ENCODE measurements at places on chromosomes 11 and 22. TPM values are rescaled to one million over a fixed set of nuclear protein-coding genes. Genes with fewer than 3 reads are reported as not detected.
A peak's percentile ranks its signal among the peaks of the same experiment; 100 is the strongest.

DNA sequence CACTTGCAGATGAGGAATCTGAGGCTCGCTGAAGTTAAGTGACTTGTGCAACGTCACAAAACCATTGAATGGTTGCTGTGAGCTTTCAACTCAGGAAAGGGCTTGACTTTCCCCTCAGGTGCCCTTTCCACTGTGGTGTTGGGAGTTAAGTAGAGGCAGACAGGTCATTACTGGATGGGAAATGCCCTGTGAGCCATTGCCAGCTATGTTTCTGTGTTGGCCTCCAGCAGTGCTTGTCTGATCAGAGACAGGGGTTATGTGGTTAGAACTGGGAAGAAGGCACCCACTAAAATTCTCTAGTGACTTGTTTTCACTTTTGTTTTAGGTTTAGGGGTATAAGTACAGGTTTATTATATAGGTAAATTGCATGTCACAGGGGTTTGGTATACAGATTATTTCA lies 96.6 kb downstream of the FDX1 start:
- no peak for DNase-seq

- DNase-seq, result no peak
These were observed 25.0 kb downstream of the CASP12 start for GRCh38 chr11:104873252-104873651.

DNA sequence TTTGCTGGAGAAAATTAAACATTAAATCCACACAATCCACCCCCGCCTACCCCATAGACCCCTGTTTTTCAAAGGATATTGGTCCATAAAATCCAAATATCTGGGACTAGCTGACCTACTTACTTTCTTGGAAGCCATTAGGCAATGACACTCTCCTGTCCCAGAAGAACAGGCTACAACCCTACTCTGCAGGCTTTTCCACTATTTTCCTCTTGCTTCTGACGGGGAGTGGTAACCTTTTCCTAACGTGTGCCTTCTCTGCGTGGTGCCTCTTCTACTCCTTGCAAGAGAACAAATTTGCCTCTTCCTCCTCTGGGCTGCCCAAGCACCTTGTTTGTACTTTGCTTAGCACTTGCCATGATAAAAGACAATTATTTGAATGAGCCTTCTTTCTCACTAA lies 51.6 kb downstream of the UBASH3B start:
- DNase-seq, result no peak

- DNase-seq, result no peak
These were observed 267.2 kb downstream of the DCDC1 start for GRCh38 chr11:31102316-31102715.

- DNase-seq, result no peak
These were observed 86.8 kb downstream of the PTPRJ start for GRCh38 chr11:48066881-48067800.

GRCh38 chr22:43848366-43849171 lies 13.7 kb downstream of the SULT4A1 start:
- DNase-seq, result no peak

DNA sequence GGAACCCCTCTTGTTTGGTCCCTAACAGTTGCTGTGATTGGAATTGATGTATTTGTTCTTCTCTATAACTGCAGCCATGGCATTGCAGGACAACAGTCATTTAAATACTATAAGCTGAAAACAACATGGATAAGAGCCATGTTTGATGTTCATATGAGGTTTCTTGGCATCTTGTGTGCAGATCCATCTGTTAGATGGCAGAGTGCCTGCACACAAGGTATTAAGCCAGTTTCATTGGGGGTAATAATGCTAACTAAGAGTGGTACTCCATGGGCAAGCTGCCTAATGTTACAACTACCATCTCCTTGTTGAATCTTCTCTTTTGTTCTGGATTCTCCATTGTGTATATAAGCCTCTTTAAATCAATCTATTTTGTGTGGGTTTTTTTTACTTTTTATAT lies 206.0 kb upstream of the CHORDC1 start:
- DNase-seq, result no peak

DNA sequence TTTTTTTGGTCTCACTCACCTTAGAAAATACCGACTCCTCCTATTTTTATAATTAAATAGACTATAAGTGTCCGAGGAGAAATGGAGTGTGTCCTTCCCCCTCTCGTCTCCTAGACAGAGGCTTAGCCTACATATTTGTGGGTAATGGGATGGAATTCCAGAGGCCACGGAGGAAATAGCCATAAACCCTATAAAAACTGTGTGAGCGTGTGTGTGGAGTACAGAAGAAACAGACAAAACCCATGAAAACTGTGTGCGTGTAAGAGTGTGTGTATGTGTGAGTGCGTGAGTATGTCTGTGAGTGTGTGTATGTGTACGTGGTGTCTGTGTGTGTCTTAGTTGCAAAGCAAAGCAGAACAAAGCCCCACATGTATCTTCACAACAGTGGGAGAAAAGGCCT lies 883.5 kb downstream of the OPCML start:
- DNase-seq, result peak; percentile 27

DNA sequence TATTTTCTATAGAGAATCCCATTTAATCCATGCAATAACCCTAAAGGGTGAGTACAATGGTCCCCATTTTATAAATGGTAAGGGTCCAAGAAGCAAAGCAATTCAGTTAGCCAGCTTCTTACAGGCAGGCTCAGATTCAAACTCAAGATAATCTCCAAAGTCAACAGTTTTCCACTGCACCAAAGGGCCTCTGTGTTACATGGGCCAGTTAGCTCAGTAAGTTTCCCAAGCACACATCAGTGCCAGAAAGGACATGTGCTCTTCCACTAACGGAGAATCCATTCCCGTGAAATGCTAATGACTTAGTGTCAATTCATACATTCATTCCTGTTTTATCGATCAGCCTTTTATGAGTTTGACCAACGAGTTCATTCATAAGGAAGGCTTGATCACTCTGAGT lies 11.0 kb downstream of the SLC43A1 start:
- DNase-seq, result no peak

- peak; percentile 84 for DNase-seq
These were observed 12.7 kb downstream of the MYO18B start for GRCh38 chr22:25754527-25755202.

- no peak for DNase-seq
These were observed 739.9 kb downstream of the FAM181B start for GRCh38 chr11:81993755-81994154.

DNA sequence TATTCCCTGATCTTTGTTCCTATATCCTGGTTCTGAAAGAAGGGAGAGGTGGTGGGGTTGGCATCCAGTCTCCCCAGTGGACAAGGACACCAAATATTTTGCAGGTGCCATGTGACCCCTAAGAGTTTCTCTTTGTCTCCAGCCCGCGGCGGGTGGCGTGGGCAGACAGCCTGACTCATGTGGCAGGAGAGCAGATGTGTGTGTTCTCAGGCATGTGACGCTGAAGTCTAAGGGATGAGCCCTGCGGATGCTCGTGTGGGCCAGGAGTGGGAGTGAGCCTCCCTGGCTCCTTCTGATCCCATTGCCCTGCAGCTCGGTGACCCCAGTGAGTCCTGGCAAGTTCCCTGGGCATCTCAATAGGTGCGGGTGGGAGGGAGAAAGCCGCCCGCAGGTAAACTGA lies 94.8 kb upstream of the TBCEL start:
- no peak for DNase-seq

GRCh38 chr11:95414217-95414616 lies 183.2 kb upstream of the SESN3 start:
- DNase-seq, result no peak

DNA sequence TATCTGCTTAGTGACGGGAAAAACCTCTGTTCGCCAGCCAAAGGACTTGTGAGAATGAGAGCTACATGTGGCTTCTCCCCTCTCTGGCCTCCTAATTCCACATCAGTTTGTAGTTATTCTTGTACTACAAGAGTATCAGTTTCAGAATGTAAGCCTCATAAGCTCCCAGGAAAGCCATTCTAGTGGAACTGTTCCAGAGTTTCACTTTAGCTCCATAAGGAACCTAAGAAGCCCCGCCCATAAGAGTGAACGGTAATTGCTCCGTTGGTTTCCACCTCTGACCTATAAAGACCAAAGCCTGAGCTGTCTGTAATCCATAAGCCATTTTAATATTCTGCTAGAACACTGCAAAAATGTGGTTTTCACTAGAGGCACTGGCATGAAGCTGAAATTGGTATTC lies 53.0 kb downstream of the SIK3 start:
- peak; percentile 79 for DNase-seq

DNA sequence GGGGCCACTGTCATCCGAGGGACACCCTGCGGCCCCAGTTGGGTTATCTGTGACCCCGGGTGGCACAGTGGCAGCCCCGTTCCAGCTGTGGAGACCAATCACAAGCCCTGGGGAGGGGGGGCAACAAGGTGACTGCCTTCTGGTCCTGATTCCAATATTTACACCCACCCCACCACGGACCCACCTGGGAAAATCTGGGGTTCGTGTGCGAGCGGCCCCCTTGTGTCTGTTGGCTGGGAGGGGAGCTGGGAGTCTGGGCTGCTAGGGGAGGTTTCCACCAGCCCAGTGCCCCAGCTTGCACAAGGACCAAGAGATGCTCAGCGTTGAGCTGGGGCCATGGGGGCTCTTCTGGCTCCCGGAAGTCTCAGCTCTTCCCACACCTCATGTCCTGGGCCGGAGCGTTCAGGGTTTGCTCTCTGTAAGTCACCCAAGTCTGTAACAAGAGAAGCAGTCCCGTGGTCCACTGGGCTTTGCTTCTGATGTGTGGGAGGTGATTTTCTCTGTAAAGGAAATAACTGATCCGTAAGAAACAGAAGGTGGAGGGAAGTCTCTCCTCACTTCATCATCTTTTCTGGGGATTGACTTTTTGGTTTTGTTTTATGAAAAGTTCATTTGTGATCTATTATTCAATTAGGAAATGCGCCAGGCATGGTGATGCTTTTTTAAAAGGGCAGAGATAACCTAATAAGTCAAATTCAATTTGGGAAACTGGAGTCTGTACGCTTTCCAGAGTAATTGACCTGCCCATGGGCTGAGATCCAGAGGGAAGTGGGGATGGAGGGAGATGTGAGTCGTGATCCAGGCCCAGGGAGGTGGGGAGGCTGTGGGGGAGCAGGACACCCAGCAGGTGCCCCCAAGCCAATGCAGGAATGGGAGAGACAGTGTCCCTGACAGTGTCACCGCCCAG lies 22.4 kb upstream of the GAL start:
- DNase-seq, result no peak

GRCh38 chr22:46369716-46370583 lies 34.4 kb downstream of the TRMU start:
- DNase-seq, result no peak

DNA sequence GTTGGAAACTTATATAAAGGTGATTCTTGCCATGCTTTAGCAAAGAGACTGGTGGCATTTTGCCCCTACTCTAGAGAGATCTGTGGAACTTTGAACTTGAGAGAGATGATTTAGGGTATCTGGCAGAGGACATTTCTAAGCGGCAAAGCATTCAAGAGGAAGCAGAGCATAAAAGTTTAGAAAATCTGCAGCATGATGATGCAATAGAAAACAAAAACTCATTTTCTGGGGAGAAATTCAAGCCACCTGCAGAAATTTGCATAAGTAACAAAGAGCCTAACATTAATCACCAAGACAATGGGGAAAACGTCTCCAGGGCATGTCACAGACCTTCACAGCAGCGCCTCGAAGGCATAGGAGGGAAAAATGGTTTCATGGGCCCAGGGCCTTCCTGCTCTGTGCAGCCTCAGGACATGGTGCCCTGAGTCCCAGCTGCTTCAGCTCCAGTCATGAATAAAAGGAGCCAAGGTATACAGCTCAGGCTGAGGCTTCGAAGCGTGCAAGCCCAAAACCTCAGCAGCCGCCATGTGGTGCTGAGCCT lies 83.4 kb downstream of the MRTFA start:
- no peak for DNase-seq

GRCh38 chr22:38107692-38108515 lies 2.6 kb downstream of the BAIAP2L2 start:
- no peak for DNase-seq

DNA sequence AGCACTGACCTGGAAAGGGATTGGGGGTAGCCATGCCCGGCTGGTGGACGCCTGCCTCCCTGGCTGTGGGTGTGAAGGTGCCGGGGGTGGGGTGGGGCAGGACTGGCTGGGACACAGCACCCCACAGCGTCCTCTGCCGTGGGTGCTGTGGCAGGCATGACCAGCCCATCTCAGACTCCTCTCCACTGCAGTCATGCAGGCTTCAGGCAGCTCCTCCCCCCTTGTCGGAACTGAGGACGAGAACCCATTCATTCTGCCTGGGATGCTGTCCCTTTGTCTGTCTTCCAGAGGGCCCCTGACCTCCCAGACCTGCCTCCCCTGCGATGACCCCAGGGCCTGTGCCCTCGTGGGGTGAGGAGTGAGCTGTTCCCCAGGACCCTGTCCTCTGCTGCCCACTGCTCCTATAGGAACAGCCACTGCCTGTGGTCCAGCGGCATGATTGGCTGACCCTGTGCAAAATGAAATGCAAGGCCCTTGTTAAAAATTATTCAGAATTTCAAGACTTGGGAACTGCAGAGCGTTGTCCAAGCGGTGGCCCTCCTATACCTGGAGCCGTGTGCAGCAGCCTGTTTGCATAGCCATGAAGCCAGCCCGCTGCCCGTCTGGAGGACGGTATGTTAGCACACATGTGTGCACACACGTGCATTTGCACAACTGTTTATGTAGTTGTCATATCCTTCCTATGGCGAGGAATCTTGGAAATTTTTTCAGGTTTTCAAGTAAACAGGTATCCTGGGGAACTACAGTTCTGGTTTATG lies 1122.3 kb downstream of the BRD1 start:
- no peak for DNase-seq

- DNase-seq, result no peak
These were observed 967.5 kb downstream of the NTM start for GRCh38 chr11:132337819-132338416.

DNA sequence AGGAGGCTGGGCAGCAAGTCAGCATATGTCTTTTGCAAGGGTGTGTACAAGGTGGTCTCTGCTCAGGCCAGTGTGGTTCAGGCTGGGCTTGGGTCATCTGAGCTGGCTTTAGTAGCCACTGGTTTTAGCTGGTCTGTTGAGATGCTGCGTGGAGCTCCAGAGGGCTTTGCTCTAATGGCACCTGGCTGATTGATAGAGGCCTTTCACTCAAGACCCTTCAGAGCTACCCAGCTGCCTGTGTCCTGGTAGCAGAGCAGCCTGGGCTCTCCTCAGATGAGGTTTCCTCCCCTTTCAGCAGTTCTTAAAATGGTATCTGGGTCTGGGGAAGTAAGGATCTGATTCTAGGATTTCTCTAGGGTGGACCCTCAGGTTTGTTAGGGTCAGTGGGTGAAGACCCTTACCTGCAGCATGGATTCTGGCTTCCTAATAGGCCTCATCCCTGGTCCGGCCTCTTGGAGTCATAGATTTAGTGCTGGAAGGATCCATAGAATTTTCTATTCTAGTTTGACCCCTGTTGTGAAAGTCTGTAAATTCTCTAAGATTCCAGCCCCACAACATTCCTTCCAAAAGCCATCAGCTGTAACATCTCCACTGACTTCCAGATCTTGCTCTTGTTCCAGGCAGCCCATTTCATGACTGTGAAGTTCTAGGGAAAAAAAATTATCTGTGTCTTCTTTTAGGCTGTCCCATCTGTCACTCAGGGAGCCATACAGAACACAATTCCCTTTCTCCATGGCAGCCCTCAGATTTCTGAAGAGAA lies 190.2 kb upstream of the ZBED5 start:
- no peak for DNase-seq

Gene CTSF
- 11.3 TPM for total RNA-seq

Gene VPREB1
- total RNA-seq, result not detected

Gene TSPAN32
- 0.81 TPM for total RNA-seq

Gene ARHGAP8
- total RNA-seq, result 2.5 TPM

Gene SPI1
- total RNA-seq, result not detected

Gene MYRF
- 1.0 TPM for total RNA-seq

Gene ACCSL
- not detected for total RNA-seq

All from H4 (cell line).